ENCODE measurements at places on chromosomes 1 and 21.

- DNase-seq, result no peak
These were observed 71.4 kb upstream of the HSPA13 start for GRCh38 chr21:14454016-14455009.

DNA sequence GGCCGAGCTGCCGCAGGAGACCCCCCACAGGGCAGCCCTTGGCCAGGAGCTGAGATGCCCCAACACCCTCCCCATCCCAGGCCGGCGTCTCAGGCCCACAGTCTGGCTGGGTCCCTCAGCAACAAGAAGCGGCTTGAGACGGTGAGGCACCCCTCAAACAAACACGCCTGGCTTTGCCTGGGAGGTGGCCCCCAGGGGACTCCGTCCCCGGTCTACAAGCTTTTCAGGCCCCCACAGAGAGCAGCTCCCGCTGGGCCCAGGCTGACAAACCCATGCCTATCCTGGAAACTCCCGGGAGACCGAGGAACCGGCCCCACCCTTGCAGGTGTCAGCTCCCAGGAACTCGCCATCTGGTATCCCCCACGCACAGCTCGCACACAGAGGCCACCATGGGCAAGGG, 67.0 kb downstream of the ARHGEF16 start:
- no peak for DNase-seq

DNA sequence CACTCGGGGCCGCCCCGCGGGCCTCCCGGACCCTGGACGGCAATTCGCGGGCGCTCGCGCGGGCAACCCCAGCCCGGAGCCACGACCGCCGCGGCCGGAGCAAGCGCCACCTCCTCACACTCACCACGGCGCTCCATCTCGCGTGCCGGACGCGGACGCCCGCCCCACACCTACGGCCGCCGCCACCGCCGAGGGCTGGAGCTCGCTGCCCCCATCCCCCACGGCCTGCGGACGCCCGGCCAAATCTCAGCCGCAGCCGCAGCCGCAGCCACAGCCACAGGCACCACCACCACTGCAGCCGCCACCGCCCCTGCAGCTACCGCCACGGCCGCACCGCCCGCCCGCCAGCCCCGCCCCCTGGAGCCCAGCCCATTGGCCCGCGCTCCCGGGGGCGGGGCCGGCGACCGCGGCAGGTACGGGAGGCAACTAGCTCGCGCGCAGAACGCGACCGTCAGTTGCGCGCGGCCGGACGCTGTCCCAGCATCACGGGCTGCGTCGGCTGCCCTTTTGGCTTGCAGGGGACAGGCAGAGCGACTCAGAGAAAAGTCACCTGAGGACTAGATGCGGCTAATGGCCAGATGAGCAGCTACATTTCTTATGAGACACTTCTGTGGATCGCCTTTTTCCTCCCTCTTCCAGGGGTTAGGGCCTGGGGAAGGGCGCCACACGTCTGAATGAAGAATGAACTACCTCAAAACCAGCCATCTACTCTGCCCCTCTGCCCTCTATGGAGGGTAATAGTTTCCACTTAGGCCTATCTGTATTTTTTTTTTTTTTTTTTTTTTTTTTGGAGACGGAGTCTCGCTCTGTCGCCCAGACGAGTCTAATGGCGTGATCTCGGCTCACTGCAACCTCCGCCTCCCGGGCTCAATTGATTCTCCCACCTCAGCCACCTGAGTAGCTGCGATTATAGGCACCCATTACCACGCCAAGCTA, at the start of gene ARHGAP29:
TSS of gene ARHGAP29 (minus strand) at position 294 of the 936 bp plus-strand sequence. CDS start 5,973 bp downstream, outside the sequence.
- DNase-seq, result peak; percentile 78

DNA sequence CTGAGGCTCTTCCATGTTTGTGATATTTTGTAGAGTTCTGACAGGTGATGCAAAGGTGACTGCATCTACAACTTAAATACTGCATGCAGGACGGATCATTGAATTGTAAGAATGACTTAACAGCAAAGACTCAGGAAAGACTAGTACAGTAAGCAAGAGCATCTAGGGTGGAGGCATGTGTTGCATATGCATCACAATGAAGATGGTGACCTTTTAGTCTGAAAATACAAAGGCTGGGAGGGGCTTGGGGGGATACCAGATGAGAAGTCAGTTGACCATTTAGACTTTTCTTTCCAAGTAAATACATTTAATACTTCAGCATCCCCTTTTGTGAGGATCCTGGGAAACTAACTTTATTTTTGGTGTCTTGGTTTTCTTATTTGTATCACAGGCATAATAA, 145.5 kb downstream of the NUF2 start:
- DNase-seq, result no peak

DNA sequence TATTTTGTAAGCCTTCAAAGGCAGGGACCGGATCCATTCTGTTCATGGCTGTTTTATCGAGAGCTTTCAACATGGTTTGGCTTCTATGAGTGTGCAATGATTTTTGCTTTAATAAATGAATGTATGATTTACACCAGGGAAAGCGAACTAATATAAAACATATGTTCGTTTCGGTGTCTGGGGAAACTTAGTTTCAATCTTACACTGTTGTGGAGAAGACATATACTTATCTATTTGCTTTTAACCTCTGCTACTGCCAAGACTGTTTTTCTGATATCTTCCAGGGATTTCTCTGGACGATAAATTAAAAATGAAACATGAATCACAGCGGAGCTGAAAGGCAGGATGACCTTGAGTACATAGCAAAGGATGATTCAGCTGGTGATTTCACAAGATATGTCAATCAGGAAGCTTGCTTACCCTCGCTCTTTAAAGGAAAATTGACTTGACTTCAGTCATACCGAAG, 14.7 kb upstream of the CYYR1 start:
- no peak for DNase-seq
